ENCODE measurements at places on chromosomes 6 and 20.

DNA sequence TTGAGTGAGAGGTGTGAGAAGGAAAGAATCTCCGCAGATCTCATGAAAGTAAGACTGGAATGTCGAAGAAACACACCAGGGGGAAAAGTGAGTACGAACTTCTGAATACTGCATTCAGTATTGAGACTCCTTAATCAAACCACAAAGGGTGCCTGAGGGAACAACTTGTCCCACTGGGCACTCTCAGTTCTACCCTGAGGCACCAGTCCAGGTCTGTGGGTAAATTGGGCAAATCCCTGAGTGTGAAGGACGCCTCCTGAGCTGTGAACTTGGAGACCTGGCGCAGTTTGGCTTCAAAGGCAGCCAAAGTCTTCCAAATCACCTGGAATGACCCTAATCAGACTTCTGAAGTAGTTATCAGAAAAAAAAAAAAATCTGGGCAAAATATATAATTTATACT, 329.7 kb downstream of the BTBD9 start:
- DNase-seq = no peak

DNA sequence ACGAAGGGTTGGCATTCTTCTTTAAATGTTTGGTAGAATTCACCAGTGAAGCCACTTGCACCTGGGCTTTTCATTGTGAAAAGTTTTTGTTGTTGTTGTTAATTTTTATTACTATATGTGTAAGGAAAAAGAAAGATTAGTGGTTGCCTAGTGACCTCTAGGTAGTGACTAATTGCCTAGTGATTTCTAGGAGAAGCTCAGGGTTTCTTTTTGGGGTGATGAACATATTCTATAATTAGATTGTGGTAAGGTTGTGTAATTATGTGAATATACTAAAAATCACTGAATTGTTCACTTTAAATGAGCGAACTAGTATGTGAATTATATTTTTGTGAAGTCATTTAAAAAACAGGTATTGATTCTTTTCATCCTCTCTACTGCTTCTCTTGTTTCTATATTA, 123.8 kb upstream of the TMEM170B start:
- peak; percentile 60 for DNase-seq

DNA sequence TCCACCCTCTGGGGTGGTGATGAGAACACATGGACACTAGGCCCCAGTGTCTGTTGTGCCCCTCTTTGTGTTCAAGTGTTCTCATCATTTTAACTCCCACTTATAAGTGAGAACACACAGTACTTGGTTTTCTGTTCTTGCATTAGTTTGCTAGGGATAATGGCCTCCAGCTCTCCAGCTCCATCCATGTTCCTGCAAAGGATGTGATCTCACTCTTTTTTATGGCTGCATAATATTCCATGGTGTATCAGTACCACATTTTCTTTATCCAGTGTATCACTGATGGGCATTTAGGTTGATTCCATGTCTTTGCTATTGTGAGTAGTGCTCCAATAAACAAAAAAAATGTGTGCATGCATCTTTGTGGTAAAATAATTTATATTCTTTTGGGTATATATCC, 67.4 kb downstream of the RWDD2A start:
- no peak for DNase-seq

- no peak for DNase-seq
These were observed 2.8 kb downstream of the TNFRSF21 start for GRCh38 chr6:47306887-47307286.

GRCh38 chr6:126949786-126950185, 168.7 kb upstream of the RSPO3 start:
- DNase-seq = no peak

DNA sequence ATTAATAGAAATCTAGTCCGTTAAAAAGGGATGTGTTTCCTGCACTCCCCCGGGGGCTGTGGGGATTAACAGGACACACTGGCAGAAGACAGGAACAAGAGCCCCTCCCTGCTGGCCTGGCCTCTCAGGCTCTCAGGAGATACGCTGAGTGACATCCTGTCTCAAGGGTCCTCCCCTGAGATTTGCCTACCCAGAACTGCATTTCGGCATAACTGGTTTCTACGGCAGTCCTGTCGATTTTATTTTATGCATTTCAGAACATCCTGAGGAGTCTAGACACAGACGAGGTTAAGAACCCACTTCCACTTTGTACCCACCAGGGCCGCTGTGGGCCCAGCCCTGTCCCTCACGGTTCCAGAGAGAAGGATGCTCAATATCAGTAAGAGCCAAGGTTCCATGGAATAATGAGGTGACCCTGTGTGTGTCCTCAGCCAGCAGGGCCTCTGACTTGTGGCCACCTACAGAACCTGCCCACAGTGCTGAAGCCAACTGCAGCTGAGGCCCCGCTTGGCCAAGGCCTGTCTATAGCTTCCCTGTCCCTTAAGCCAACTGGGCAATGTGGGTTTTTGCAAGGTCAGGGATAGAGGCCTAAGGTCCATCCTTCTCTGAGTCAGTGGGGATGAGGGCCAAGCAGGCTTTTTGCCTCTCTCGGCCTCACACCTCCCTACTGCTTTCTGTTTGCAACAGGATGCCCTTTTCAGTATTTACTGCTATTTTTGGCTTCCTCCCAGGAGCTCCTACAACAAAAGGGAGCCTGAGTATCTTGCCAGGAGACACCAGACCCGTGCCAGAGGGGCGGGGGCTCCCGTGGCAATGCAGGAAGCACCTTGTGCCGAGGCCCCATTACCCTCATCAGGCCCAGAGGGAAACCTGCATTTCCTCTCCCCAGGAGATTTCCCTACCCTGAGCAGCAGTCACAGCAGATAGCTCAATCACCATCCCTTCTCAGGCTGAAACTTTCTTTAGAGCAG, 14.7 kb downstream of the UQCC2 start:
- DNase-seq = no peak

- DNase-seq = no peak
These were observed 45.6 kb downstream of the THBS2 start for GRCh38 chr6:169208011-169208410.

- DNase-seq = no peak
These were observed 67.6 kb upstream of the BTBD3 start for GRCh38 chr20:11849976-11850670.

DNA sequence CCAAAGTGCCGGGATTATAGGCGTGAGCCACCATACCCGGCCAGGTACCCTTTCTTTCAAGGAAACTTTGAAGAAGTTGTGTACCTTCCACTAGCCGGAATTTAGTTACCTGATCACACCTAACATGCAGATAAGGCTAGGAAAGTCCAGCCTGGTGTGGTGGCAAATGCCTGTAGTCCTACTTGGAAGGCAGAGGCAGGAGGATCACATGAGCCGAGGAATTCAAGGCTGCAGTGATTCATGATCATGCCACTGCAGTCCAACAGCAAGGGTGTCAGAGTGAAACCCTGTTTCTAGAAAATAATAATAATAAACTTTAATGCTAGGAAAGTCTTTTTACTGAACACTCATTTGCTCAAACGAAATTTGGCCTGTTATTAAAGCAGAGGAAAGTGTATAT, 21.0 kb downstream of the NFYA start:
- DNase-seq = no peak

DNA sequence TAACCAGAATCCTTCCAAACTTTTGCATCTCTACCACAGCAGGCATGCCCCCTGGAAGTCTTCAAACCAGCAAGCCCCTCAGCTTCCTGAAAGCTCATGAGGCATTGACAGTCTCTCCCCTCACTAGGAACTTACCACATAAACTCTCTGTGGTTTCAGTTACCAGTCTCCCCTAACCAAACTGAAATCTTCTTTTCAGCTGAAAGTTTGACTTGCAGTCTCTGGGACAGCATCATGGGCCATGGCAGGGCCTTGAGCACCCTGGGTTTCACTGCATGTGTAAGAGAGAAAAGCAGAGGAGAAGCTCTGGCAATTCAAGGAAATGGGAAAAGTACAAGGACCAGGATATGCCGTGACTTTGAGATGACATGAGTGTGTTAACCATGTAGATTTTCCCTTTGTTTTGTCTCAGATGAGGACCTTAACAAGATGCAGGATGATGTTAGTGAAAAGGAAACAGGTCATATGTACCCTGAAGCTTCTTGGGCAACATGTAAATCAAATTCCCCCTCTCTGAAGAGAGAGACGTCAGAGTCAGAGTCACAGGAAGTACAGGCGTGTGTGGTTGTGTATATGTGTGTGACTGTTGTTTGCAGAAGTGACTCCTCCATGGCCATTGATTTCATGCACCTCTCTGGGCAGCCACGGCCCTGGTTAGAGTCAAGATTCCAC, 106.3 kb downstream of the TNFRSF21 start:
- no peak for DNase-seq

GRCh38 chr6:7673063-7673536, 52.8 kb upstream of the BMP6 start:
- DNase-seq = peak; percentile 32

All from HT-29 (cell line).